ENCODE measurements at places on chromosomes 5 and 9.

DNA sequence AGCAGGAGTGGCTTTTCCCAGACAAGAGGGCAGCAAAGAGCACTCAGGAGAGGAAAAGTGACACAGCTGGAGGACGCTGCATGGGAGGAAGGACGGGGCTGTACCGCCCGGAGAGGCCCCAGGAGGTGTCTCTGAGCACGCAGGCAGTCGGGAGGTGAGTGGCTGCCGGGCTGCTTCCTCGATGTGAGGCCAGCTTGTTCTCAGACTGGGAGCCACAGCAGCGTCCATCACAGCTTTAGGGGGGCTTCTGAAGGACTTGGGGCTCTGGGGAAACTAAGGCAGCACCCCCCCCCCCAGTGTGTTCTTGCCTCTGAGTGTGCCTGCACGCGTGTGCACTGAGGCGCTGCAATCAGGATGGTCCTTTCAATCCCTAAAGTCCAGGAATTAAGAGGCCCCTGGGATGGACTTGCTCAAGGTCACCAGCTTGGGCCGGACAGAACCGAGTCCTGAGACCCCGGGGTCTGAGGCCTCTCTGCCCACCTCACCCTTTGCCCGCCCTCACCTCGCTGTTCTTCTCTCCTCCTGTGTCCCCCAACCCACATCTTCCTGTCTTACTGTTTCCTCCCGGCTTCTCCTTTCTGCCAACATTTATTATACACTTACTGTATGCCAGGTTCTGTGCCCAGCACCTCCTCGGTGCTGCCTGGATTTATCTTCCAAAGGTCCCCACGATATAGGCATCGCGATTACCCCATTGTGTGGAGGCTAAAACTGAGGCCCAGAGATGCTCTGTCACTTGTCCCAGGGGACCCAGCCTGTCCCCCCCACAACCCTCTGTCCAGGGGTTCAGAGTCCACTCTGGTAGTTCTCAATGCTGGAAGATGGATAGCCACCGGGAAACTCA is 32.9 kb downstream of the FAM163B start:
- peak; percentile 36 for DNase-seq

GRCh38 chr9:133981958-133982681 is 10.0 kb downstream of the VAV2 start:
- no peak for DNase-seq

- peak; percentile 61 for DNase-seq
Measured at GRCh38 chr9:121857928-121858327, 206.5 kb downstream of the DAB2IP start.

GRCh38 chr9:85377731-85378289 is 363.9 kb downstream of the AGTPBP1 start:
- no peak for DNase-seq

GRCh38 chr5:72818866-72819534 is 2.5 kb downstream of the TNPO1 start:
- DNase-seq: peak; percentile 63

DNA sequence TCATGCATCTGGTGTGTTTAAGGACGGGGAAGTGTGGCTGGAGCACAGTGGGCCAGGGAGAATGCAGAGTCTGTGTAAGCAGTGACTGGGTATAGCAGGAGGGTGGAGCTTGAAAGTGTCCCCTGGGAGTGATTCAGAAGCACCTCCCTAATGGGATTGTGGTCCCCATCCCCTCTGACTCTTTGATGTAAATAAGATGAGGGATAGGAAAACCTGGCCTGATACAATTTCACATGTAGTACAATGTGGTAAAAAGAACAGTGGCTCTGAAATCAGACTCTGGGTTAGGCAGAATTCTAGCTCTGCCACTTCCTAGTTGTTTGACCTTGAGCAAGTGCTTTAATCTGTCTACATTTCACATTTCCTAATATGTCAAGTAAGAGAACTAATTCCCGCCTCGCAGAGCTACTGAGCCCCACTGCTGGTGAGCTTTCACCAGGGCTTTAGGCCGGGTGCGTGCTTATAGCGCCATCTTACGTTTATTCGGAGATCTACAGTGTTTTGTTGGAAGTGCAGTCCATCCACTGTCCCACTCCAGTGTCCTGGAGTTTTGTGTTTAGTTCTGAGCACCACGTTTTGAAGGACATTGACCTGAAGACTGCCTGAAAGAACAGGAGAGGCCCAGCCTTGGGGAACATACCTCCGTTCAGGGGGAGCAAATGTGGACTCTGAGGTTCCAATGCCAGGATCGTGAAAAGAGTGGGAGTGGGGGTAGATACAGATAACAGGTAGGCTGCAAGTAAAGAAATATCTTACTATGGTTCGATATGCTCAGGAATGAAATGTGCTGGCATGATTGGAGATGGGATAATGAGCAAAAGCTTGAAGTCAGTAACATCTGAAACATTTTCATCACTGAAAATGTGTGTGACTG is 51.2 kb upstream of the TESK1 start:
- no peak for DNase-seq

DNA sequence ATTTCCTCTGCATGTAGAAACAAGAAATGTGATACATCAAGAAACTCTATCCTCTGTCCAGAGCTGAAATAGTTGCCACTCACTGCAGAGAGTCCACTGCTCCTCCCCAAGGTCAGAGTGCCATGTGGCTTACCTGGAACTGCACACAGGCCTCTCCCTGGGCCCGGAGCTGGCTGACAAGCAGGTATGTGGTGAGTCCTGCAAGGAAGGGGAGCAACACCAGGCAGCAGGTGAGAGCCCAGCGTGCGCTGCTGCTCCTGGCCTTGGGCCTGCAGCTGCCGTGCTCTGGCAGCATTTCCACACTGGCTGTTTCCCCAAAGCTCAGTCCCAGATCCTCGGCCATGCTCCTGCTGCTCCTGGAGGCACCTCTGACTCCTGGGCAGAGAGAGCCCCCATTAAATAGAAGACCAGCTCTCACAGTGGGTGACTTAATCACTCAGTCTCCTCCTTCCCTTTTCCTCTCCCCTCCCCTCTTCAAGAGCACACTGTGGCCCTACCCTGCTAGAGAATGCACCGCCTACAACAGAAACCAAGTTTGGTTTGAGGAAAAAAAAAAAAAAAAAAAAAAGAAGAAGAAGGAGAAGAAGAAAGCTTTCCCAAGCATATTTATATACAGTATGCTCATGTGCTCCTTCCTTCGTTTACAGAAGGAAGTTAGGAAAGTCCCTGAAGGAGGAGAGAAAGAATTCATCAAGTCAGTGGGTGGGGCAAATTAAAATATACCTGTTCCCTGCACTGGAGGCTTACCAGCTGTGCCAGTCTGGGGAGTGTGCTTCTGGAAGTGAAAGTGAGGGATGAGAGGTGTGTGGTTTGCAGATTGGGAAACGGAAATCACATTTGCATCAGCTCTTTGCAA is at the start of gene TNFSF15:
TNFSF15 (minus strand) TSS at position 370 of the 856 bp plus-strand sequence; CDS start at position 343, 27 bp downstream.
- peak; percentile 41 for DNase-seq

GRCh38 chr9:94976077-94976476 is 249.6 kb downstream of the AOPEP start:
- DNase-seq: no peak

DNA sequence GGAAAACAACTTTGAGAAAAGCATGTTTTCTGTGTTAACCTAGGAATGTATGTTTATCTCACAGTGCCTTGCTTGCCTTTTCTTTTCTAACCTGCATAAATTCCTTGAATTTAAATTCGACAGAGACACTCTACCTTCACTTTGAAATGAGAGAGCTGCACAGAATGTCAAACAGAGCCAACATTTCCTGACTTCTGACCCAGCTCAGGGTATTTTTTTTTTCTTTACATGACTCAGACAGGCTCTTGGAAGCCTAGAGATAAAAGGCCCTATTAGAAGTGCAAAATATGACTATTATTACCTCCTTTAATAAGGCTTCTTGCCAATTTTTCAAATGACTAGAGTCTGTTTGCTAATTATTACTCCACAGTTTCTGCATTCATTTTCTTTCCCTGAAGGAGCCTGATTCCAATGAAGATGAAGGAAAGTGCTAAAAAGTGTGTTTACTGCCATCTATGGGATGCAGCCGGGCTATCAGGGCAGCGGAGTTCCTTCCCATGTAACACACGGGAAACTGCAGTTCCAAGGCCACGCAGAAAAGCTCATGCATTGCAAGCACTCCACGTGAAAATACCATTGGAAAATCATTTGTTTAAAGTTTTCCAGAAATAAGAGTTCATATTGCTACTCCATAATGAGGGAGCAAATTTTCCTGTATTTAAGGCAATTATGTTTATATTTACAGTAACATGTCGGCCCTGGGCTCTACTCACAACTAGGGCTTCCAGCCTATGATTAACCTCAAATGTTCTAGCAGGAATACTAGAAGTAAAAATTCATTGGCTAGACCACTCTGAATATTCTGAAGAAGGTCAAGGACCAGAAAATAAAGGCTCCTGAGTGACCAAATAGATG is 485.6 kb downstream of the ZSWIM6 start:
- DNase-seq: peak; percentile 7

DNA sequence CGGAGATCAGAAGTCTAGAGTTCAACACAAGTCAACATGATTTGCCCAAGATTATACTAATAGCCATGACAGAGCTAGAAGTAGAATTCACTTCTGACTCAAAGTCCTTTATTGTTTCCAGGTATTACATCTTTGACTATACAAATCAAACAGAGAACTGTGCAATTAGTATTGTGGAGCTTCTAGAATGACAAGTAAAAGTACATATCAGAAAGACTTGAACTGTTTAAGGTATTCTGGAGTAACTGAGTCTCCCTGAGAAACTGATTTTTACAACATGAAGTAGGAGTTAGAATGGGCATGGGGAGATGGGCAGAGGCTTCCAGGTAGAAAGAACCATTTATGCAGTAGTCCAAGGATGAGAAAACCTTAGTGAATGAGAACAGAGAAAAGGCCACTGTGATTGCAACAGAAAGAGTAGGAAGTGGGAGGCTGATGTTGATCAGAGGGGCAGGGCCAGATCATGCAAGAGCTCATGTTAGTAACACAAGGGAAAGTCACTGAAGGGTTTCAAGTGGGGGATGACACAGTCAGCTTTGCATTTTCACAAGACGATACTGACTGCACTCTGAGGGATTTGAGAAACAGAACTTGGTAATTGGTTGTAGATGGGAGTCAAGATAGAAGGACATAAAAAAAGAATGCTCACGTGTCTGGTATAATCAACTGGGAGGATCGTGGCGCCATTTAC is 280.7 kb downstream of the RFX3 start:
- no peak for DNase-seq

GRCh38 chr5:140324617-140325241 is 21.7 kb downstream of the HBEGF start:
- no peak for DNase-seq

GRCh38 chr9:109444771-109445320 is 53.3 kb downstream of the PTPN3 start:
- DNase-seq: no peak

DNA sequence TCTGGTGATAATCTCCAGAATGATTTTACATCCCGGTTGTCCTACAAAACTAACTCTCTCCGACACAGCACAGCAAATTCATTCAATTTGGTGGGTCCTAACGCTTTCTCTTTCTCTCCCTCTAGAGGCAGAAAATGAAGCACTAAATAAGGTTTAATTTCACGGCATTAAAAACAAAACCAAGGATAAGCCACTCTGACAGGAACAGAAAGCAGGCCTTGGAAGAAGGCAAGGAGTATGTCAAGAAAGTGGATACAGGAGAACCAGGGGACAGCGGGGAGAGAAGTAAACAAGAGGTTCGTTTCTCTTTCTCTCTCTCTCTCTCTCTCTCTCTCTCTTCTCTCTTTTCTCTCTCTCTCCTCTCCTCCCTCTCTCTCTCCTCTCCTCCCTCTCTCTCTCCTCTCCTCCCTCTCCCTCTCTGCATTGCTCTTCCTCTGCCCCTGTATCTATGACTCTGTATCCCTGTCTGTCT is 49.8 kb downstream of the EBF1 start:
- DNase-seq: no peak

DNA sequence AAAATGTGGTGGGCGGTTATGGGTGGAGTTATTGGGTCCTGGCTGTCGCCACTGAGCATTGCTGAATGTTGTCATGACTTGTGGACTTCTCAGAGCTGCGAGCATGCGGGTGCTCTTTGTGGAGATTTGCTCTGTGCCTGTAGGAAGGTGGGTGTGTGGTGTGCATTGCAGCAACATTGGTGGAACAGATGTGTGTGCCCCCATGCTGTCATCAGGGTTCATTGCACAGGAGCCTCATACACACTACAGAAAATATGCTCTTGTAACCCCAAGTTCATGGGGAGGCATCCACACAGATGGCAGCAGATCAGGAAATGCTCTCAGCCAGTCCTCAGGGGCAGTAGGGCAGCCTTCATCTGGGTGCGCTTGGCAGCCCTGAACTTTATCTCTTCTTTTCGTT is 55.9 kb upstream of the PHF2 start:
- no peak for DNase-seq

GRCh38 chr9:2489838-2490314 is 131.7 kb upstream of the VLDLR start:
- no peak for DNase-seq

GRCh38 chr5:132026516-132027008 is 15.1 kb upstream of the ACSL6 start:
- no peak for DNase-seq

- no peak for DNase-seq
Measured at GRCh38 chr9:84709056-84709455, 39.5 kb downstream of the NTRK2 start.

GRCh38 chr9:124254261-124254682 is 3.5 kb upstream of the NEK6 start:
- no peak for DNase-seq

GRCh38 chr9:70043285-70043684 is 363 bp upstream of the MAMDC2 start:
- DNase-seq: no peak

DNA sequence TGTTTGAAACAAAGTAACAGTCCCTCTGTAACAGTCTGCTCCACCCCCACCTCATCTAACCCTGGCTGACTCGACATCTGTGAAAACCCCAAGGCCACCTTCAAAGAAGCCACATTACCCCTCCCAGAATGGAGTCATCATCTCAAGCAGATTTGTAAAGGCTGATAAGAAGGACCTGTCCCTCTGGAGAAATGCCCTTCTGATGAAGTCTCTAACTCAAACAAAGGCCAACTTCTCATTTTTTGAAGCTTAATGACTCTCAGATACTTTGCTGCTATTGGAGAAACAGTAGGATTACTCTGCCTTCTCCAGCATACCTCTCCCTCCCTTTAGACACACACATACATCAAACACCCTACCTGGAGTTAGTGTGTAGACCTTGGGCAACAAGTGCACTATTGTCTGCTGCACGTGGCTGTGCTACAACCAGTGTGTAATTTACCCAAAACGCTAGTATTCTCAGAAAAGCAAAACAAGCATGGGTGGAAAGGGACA is 5.3 kb upstream of the SUSD1 start:
- no peak for DNase-seq

All from NCI-H345 (cell line).